Caco-2 (cell line): ENCODE measurements at places on chromosomes 3 and 15.
A peak's percentile ranks its signal among the peaks of the same experiment; 100 is the strongest.

- no peak for DNase-seq
- H3K27ac ChIP-seq: no peak overlapping the region
- H3K36me3 ChIP-seq: no peaks in the 10 kb centered on the region
- no peaks in the 10 kb centered on the region; the same call in 1 of the 2 replicates for H3K27me3 ChIP-seq
- no peak overlapping the region for H3K4me3 ChIP-seq
- H3K4me1 ChIP-seq: no peaks in the 10 kb centered on the region
Observed at GRCh38 chr3:16890597-16891333, 6.0 kb downstream of the PLCL2 start.

DNA sequence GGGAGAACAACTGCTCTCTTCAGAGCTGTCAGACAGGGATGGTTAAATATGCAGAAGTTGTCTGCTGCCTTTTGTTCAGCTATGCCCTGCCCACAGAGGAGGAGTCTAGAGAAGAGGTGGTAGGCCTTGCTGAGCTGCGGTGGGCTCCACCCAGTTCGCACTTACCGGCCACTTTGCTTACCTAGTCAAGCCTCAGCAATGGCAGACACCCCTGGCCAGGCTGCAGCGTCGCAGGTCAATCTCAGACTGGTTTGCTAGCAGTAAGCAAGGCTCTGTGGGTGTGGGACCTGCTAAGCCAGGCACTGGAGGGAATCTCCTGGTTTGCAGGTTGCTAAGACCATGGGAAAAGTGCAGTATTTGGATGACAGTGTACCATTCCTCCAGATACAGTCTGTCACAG is 12.3 kb upstream of the TMEM45A start:
- no peak for DNase-seq
- H3K27ac ChIP-seq: no peak overlapping the region
- H3K4me3 ChIP-seq: no peak overlapping the region
- H3K27me3 ChIP-seq: no peaks in the 10 kb centered on the region
- H3K36me3 ChIP-seq: no peaks in the 10 kb centered on the region

GRCh38 chr3:43689766-43690399 is 855 bp upstream of the ABHD5 start:
- DNase-seq: no peak
- no peaks in the 10 kb centered on the region for H3K27me3 ChIP-seq
- peak overlapping the region; percentile 90 for H3K27ac ChIP-seq
- peak overlapping the region; percentile 74 for H3K4me3 ChIP-seq
- no peaks in the 10 kb centered on the region for H3K36me3 ChIP-seq

DNA sequence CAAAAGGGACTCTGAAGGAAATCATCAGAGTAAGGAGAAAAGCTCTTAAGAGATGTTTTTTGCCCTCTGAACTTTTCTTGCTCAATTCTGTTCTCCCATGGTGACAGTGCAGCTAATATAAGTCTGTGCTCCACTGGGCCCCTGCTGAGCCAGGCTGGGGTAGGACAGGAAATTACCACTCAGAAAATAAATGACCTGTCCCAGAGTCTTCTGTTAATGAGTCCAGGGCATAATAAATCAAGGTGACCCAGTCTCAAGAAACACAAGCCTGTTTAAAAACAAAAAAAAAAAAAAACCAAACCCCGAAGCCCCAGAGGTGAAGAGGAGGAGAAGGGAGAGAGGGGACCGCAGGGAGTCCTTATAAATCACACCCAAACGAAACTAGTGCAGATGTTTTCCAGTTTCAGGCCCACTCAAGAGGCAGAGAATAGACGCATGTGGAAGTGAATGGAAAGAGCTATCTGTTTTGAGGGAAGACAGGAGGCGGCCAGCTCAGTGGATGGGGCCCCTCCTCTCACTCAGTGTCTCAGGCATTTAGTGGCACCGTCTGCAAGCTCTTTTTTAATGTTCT is 59.8 kb upstream of the BOC start:
- H3K4me3 ChIP-seq: no peak overlapping the region
- DNase-seq: no peak
- H3K4me1 ChIP-seq: no peaks in the 10 kb centered on the region

DNA sequence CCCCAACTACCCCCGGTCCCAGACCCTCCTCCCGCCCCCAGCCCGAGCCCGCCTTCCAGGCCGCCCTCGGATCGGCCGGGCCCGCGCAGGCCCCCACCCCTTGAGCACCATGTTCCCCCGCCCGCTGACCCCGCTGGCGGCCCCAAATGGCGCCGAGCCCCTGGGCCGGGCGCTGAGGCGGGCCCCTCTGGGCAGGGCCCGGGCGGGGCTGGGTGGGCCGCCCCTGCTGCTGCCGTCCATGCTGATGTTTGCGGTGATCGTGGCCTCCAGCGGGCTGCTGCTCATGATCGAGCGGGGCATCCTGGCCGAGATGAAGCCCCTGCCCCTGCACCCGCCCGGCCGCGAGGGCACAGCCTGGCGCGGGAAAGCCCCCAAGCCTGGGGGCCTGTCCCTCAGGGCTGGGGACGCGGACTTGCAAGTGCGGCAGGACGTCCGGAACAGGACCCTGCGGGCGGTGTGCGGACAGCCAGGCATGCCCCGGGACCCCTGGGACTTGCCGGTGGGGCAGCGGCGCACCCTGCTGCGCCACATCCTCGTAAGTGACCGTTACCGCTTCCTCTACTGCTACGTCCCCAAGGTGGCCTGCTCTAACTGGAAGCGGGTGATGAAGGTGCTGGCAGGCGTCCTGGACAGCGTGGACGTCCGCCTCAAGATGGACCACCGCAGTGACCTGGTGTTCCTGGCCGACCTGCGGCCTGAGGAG is 472 bp downstream of the CHST14 start:
- no peaks in the 10 kb centered on the region for H3K36me3 ChIP-seq
- H3K4me3 ChIP-seq: peak overlapping the region; percentile 74
- no peaks in the 10 kb centered on the region for H3K27me3 ChIP-seq
- no peak for DNase-seq
- H3K27ac ChIP-seq: peak overlapping the region; percentile 67

DNA sequence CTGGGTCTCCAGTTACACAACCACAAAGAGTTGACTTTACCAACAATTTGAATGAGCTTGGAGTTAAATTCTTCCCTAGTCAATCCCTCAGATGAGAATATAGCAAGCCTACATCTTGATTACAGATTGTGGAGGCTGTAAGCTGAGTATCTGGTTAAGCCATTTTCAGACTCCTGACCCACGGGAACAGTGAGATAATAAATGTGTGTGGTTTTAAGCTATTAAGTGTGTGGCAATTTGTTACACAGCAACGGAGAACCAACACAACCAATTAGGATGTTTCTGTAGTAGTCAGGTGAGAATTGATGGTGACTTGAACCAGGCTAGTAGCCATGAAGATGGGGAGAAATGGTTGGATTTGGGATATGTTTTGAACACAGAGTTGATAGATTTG is 37.7 kb upstream of the SLC4A7 start:
- no peak for DNase-seq
- no peak overlapping the region for H3K27ac ChIP-seq
- H3K36me3 ChIP-seq: no peaks in the 10 kb centered on the region

DNA sequence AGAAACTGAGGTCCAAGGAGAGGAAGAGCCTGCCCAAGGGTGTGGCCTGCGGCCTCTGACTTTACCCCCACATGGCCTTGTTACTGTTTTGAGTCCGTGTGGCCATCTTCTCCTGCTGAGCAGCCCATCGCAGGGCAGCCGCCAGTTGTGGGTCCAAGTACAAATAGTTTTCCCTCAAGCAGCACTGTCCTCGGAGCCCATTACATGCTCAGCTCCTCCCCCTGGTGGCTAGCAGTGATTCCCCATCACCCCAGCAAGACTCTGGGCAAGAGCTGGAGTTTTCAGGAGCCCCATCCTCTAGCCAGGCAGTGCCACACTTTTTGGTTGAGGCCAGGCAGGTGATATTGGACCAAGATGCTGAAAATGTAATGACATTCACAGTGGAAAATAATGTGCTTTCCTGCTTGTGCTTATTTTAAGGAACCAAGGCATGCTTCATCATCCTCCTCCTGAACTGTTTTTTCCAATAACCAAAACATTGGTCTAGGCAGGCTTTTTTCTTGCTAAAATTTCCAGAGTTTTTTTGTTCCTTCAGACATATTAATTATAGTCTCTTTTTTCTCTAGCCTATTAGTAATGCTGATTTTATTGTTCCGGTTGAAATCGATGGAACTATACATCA is 23.2 kb upstream of the VILL start:
- no peak overlapping the region for H3K27ac ChIP-seq
- DNase-seq: peak; percentile 82
- no peaks in the 10 kb centered on the region for H3K27me3 ChIP-seq
- peaks cover 41% of the 10 kb centered on the region for H3K4me1 ChIP-seq
- H3K36me3 ChIP-seq: peaks cover 1% of the 10 kb centered on the region; the same call in 1 of the 2 replicates

DNA sequence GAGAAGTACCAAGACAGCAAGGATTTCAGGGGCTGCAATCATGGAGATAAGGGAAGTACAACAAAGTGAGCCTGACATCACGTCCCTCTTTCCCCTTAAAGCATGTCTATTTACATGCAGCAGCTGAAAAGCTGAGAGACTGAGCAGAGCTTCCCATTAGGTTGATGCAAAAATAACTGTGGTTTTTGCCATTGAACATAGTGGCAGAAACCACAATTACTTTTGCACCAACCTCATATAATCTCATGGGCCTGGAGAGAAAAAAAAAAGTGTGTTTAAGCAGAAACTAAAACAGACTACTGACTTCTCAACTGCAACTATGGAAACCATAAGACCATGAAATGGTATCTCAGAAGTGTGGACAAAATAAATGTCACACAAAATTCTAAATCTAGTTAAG is 48.3 kb downstream of the CCDC12 start:
- H3K27me3 ChIP-seq: no peaks in the 10 kb centered on the region
- no peak overlapping the region for H3K4me3 ChIP-seq
- no peak overlapping the region for H3K27ac ChIP-seq
- H3K36me3 ChIP-seq: peaks cover 9% of the 10 kb centered on the region
- peaks cover 35% of the 10 kb centered on the region for H3K4me1 ChIP-seq

DNA sequence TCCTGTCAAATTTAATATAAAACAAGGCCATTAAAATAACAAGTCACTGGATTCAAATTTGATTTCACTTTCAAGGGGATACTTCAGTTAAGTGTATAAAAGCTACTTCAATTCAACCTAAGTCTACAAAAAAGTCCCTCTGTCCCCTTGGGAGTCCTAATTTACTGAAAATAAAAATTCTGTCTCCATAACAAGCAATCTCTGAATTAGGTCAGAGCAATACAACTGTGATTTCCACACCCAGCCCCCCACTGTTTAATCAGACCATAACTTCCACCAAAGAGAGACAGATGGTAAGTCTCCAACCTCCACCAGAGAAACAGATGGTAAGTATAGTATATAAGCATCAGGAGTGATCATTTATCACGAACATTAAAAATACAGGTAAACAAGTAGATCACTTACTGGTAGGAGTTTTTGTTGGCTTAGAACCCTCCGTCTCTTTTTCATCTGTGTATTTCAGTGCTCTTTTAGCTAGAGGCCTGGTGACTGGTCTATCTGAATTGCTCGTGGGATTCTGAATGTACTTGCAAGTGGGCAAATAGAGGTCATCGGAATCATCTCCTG is 12.1 kb downstream of the SGO1 start:
- no peaks in the 10 kb centered on the region for H3K4me1 ChIP-seq
- H3K27ac ChIP-seq: no peak overlapping the region
- no peaks in the 10 kb centered on the region for H3K27me3 ChIP-seq
- H3K4me3 ChIP-seq: no peak overlapping the region
- no peaks in the 10 kb centered on the region for H3K36me3 ChIP-seq

DNA sequence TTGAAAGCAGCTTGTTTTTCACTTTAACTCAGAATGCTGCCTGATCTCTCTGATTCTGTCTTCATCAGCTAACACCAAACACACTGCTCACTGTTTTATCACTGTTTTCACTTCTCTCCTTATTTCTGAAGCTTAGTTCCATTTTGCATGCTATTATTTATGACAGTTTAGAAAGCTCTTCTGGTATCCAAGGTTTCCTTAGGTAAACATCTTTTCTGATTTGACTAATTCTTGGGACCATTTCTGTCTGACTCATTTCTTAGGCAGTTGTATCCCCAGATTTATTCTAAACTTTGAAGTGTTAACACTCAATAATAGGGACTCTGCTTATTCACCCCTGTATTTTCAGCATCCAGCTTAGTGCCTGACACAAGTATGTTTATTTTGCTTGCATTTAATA is 167.7 kb downstream of the BCHE start:
- no peaks in the 10 kb centered on the region for H3K36me3 ChIP-seq
- H3K4me1 ChIP-seq: no peaks in the 10 kb centered on the region
- no peak overlapping the region for H3K27ac ChIP-seq
- no peak overlapping the region for H3K4me3 ChIP-seq

GRCh38 chr15:67092752-67093503 is 27.5 kb downstream of the SMAD3 start:
- no peaks in the 10 kb centered on the region; the same call in 1 of the 2 replicates for H3K36me3 ChIP-seq
- H3K4me1 ChIP-seq: peaks cover 7% of the 10 kb centered on the region
- no peak overlapping the region for H3K4me3 ChIP-seq
- no peak for DNase-seq

DNA sequence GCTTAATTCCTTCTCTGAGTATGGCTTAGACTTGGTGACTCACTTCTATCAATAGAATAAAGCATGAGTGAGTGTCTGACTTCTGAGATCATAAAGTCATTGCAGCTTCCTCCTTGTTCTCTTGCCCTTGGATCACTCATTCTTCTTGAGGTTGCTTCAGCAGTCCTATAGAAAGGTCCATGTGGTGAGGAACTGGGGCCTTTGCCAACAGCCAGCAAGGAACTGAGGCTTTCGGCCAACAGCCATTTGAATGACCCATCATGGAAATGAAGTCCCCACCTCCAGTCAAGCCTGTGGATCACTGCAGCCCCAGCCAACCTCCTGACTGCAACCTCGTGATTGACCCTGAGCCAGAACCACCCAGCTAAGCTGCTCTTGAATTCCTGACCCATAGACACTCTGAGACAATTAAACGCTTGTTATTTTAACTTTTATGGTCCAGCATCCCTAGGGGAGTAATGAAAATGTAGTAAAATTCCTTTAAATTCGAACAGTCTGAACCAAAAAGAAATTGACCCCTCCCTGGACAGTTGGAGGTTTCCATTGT is 84.5 kb downstream of the WDR76 start:
- H3K36me3 ChIP-seq: no peaks in the 10 kb centered on the region
- H3K27ac ChIP-seq: no peak overlapping the region
- no peak overlapping the region for H3K4me3 ChIP-seq
- no peaks in the 10 kb centered on the region for H3K27me3 ChIP-seq
- DNase-seq: no peak
- peaks cover 9% of the 10 kb centered on the region; the same call in 1 of the 2 replicates for H3K4me1 ChIP-seq

DNA sequence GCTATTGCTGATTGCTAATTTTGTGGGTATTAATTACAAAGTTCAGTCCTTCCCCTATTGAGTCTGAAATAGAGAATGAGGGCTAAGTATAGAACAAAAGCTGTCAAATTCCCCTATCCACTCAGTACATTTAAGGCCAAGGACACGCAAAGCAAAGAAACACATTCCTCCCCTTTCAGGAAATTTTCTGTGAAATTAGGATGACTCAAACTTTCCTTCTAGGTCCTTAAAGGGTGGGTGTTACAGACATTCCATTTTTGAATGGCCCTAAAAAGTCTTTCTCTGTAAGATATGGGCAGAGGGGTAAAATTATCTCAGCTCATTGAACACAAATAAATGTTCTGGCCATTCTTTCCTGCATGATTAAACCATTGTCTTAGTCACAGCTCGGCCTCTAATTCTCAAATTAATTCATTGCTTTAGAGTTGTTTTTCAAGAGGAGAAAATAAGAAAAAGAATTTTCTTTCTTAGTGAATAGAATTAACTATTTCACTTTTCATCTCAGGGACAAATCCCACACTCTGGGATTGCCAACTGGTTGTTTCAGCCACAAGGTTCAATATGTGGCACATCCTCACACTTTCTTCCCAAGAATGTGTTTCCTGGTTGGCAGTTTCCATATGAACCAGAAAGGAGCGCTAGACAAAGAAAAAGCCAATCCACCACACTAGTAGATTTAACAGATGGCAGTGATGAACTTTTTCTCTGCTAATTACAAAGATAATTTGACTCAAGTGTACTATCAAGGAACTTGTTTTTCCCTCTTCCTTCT is 424.1 kb downstream of the ZNF385D start:
- H3K27me3 ChIP-seq: no peaks in the 10 kb centered on the region
- H3K36me3 ChIP-seq: no peaks in the 10 kb centered on the region
- DNase-seq: no peak
